AG08396 (cell line): ENCODE measurements at places on chromosomes 13 and 19.

DNA sequence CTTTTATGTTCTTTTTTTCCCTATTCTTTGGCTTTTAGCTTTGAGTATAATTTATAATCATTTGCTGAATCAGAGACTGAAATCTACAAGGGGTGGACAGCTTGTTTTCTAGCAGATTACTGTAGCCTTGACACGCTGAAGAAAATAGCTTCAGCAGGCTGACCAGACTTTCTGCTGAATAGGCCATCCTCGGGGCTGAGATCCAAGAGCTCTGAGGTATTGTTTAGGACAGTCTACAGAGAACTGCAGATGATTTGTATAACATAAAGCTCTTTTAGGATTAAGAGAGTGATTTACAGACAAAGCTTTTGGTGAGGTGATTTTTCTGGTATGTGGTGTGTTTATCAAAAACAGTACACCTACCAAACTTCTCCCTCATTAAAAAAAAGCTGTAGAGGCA, 16.8 kb downstream of the POLR1D start:
- DNase-seq = no peak

DNA sequence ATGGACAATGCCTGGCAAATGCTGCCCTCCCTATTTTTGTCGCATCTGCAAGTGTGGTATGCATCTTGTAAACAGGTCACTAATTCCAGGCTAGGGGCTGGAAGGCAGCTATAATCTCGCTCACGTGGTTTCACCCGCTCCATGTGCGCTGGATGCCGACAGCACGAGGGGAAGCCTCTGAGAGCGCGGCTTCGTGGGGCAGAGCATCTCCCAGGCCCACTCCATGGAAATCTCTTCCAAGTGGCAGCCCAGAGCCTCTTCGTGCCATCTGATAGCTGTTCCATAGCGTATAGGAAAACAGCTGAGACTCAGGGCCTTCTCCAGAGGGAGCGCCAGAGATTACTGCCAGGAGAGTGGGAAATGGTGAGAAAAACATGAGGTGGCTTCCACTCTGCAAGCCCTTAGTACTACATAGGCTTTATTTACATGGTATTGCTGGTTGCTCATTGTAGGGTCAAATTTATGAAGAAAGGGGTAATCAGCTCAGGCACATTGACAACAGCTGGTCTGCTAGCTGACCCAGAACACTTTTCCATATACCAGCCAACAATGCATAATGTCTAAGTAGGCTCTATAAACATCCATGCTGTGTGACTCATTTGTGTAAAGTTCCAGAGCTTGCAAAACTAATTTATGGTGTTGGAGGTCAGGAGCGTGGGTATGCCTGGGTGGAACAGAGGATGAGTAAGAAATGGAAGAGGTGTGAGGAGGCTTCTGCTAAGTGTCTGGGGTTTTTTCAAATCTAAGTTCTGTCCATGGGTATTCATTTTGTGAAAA, 165.2 kb downstream of the SHISA2 start:
- no peak for DNase-seq

DNA sequence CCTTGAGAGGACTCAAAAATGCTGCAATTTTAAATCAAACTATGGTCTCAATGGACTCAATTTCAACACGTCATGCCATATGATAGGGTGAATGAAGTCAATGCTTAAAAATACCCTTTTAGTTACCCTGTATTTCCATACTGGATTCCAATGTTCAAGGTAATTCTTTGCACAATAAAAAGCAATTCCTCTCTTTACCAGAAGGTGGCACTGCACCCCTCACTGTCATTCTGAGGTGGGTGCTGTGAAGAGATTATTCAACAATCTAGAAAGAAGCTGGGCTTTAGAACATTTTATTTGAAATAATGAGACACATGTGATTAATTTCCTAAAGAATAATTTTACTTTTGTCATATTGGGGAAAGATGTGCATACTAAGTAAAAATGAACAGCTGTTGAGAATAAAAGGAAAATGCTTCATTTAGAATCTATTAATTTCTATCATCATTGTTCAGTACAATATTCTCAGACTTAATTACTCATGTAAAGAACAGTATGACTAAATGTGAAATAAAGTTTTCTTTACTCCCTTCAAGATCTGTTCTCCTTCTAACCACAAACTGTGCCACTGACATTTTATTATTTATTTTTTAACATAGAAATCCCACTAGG, 789.1 kb downstream of the GPC5 start:
- peak; percentile 33 for DNase-seq

DNA sequence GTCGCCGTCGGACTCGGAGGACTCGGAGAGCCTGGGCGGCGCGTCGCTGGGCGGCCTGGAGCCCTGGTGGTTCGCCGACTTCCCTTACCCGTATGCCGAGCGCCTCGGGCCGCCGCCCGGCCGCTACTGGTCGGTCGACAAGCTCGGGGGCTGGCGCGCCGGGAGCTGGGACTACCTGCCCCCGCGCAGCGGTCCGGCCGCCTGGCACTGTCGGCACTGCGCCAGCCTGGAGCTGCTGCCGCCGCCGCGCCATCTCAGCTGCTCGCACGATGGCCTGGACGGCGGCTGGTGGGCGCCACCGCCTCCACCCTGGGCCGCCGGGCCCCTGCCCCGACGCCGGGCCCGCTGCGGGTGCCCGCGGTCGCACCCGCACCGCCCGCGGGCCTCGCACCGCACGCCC, 2.5 kb upstream of the GRWD1 start:
- peak; percentile 42 for DNase-seq

GRCh38 chr13:45200701-45201232, at the start of gene KCTD4:
Gene KCTD4 (minus strand): TSS chr13:45201045. CDS start chr13:45194567, 6,478 bp downstream.
- DNase-seq = no peak

GRCh38 chr13:86909318-86909717, 761.9 kb upstream of the SLITRK5 start:
- DNase-seq = no peak

GRCh38 chr19:6518145-6518911, 12.5 kb upstream of the TNFSF9 start:
- no peak for DNase-seq

DNA sequence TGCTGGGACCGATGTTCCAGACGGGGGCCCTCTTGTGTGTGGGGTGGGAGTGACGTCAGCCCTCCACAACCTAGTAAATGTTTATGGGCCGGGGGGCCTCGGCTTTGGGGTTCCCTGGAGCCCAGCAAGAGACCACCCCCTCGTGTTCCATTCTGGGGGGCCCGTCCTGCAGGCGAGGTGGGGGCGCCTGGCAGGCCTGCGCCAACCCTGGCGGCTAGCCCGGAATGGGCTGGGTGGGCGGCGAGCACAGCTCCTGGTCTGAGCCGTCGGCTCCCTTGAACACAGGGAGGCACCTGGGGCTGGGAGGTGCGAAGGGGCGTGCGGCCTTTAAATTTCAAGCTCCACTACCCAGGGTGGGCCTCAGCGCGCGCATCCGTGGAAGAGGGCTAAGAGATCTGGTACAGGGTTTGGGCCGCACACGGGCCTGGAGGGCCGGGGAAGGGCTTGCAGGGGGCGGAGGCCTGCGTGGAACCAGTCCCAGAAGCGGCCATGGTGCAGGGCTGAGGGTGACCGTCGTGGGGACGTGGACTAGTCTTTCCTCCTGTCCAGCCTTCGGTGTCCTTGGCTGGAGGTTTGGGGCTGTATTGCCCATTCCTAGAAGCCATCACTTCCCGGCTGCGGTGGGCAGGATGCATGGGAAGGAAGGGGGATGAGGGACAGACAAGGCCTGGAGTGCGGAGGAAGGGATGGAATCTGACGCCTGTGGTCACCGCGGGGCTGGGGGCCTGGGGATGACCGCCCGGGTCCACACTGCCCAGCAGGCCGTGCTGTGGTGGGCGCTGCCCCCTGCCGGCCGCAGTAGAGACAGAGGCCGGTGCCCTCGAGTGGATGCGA, 11.4 kb downstream of the NDUFA11 start:
- peak; percentile 76 for DNase-seq

DNA sequence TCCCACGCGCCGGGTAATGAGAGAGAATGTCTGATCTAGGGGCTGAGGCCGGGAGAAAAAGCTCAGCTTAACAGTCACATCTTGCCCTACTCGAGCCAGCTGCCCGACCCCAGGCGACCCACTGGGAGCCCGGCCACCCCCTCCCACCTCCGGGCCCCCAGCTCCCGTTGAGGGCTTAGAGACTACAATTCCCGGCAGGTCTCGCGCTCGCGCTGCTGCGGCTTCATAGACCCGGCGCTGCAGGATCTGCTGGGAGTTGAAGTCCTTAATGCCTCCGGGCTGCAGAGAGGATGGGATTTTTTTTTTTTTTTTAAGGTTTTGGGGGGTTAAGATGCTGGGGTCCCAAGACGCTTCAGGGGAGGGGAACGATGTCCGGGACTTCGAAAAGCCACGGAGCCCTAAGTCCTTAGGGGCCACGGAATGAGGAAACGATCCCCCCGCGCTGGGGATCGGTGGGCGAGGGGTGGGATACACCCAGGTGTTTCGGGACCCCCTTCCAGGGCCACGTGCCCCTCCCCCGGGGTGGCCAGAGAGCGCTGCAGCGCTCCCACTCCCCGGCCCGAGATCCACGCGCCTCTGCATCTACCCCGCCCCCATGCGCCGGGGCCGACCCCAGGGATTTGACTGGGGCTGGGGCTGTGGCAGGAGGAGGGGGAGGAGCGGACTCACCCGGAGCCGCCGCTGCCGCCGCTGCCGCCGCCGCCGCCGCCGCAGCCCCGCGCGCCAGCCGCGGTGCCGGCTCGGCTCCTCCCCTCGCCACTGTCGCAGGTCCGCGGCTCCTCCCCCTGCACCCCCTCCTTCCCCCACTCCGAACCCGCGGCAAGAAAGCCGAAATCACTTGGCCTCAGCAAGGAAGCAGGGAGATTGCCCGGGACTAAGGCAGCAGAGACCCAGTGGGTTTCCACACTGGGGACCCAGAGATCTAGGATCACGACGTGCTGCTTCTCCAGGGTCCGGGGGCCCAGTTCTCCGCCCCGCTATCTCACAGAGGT, at the start of gene SYT3:
Gene SYT3, minus strand, starts transcription at position 761 of the 992 bp plus-strand sequence. CDS start 2,470 bp downstream, outside the sequence.
- DNase-seq = peak; percentile 90

DNA sequence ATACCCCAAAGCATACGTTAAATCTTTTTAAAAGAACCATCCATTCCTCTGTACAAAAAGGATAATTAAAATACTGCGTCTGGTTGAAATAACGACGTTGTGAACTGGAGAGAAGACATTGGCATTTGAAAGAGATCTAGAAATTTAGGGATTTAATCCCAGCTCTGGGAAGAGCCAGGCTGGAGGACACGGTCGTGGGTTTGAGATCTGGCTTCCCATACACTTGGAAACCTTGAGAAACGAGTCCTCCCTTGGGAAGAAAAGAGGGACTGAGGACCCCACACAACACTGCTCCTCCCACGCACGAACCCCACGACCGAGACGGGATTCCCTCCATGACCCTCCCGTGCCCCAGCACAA, 625 bp downstream of the ZNF709 start:
- no peak for DNase-seq

- no peak for DNase-seq
Measured at GRCh38 chr19:4199699-4200293, 17.3 kb downstream of the ANKRD24 start.

DNA sequence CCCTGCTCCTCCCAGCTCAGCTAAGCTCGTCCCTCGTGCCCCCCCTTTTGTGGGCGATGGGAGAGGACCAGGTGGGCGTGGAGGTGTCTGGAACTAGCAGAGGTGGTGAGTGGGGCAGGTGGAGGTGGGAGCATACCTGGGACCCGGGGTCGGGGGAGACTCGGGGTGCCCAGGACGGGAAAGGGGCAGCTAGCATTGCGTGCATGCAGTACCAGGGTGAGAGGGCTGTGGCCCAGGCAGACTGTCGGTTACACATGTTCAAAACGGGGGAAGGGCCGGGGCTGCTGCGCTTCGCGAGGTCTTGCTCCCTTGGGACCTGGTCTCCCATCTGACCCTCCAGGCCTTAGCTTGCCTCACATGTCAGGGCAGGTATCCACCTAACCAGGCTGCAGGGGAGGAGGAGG, 9.1 kb downstream of the TLE5 start:
- no peak for DNase-seq

DNA sequence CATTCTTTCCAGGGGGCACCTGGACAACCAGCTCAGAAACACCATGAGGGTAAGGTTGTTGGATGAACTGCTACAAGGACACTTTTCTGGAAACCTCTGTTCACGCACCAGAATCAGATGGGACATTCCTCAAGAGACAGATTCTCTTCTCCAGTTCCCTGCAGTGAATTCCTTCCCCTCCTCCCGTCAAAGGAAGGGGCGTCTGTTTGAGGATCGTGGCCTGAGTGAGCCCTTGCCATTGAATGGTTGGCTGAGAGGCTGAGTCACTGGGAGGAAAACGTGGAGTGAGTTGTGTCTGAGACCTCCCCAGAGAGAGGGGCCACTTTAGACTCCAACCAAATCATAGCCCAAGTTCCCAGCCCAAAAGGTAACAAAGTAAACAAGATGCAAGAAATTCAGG, 79.4 kb upstream of the ZNF507 start:
- no peak for DNase-seq

DNA sequence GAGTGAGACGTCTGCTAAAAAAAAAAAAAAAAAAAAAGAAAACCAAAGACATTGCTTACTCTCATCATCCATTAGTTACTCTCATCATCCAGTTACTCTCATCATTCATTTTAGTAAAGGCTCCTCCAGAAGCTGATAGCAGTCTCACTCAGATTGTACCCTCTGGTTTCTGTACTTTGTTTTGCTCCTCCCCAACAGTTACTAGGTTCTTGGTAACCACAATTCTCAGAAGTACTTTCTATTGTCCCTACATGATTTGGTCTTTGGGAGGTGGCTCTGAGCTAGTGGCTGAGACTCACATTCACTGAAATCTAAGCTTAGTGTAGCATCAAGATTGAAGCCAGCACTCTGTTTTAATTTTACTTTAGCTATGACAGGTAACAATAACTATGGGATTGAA, 14.3 kb downstream of the ERICH4 start:
- DNase-seq = no peak

DNA sequence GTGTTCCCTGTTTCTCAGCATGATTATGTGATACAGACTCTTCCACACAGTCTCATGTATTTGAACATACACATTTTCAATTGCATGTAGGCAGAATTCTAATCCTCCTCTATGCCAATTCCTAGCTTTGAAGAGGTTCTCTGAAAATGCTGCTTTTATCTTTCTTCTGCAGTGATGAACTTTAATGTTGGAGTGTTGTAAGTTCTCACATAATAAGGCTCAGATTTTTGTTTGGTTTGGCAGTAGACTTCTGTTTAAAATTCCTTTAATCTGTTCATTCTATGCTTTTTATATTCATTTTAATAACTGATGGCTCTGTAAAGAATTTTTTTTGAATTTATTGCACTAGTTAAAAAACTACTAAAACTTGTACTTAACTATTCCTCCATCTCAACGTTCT, 225.8 kb downstream of the GGACT start:
- no peak for DNase-seq

- peak; percentile 68 for DNase-seq
Measured at GRCh38 chr13:20702915-20703779, at the start of gene IL17D. Gene IL17D (plus strand): TSS chr13:20703699. CDS start chr13:20704002, 303 bp downstream.

- peak; percentile 86 for DNase-seq
Measured at GRCh38 chr19:1672038-1672768, 19.8 kb upstream of the TCF3 start.

- no peak for DNase-seq
Measured at GRCh38 chr13:21917086-21918015, 246.5 kb downstream of the FGF9 start.

- DNase-seq = peak; percentile 66
Measured at GRCh38 chr19:51020988-51021651, 1.6 kb upstream of the KLK10 start.
